Right ventricle myocardium inferior (tissue), 1 donor: ENCODE measurements at places on chromosomes 3 and 15. TPM values are rescaled to one million over a fixed set of nuclear protein-coding genes. Genes with fewer than 3 reads are reported as not detected.

- no peak for DNase-seq
These were observed 28.3 kb downstream of the CCDC32 start for GRCh38 chr15:40536501-40536900.

DNA sequence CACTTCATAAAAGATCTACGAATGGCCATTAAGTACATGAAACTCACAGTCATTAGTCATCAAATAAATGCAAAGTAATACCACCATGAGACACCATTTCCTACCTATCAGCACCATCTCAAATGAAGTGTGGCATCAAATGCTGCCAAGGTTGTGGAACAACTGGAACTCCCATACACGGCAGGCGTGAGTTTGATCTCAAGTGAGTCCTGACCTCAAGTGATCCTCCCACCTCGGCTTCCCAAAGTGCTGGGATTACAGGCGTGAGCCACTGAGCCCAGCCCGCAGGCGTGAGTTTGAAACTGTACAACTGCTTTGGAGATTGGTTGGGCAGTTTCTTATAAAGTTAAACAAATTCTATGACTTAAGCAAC lies 28.8 kb upstream of the HDAC11 start:
- DNase-seq, result no peak

DNA sequence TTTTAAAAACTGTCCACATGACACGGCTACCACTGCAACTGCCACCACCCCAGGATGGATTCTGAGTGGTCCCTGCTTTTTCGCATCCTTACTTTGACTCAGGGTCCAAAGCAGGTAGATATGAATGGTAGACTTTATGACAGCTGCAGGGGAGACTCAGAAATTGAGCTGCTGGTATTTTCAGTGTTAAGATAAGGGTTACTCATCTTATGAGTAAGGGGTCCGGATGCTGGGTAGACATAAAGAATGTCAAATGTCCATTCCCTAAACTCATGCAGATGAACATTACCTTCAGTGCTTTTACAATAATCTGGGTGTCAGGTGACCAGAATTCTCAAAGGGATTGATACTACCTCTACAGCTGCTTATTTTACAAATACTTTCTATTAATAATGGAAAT lies 25.9 kb upstream of the BBX start:
- DNase-seq, result no peak

DNA sequence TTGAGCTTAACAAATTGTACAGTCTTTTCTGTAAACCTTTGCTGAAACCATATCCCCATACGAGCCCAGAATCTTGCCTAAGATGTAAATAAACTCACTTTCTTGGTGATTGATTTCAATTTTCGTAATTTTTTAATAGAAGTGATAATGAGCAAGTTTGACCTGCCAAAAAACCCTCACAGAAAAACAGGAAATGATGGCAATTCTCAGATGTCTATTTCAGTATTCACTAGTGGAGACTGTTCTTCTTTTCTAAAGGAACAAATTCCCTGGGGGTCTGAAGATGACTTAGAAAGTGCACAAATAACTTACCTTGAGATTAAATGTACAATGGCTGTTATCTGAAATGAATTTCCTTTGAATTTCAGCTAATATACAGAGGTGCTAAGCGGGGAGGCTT lies 116.5 kb upstream of the CMC1 start:
- no peak for DNase-seq

DNA sequence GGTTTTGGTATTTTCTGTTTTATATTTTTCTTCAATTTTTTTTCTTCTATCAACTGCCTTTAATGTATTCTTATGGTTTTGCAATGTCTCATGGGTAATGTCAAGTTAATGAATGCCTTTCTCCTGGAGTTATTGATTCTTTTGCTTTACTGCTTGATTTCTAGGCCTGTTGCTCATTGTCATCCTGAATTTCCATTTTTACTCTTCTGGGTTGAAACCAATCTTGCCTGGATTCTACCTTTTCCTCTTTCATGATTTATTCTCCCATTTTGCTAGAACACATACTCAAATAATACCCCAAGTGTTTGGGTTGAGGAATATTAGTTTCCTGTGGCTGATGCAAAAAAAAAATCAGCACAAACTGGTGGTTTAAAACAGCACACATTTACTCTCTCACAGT lies 315.2 kb upstream of the PDZRN3 start:
- no peak for DNase-seq

DNA sequence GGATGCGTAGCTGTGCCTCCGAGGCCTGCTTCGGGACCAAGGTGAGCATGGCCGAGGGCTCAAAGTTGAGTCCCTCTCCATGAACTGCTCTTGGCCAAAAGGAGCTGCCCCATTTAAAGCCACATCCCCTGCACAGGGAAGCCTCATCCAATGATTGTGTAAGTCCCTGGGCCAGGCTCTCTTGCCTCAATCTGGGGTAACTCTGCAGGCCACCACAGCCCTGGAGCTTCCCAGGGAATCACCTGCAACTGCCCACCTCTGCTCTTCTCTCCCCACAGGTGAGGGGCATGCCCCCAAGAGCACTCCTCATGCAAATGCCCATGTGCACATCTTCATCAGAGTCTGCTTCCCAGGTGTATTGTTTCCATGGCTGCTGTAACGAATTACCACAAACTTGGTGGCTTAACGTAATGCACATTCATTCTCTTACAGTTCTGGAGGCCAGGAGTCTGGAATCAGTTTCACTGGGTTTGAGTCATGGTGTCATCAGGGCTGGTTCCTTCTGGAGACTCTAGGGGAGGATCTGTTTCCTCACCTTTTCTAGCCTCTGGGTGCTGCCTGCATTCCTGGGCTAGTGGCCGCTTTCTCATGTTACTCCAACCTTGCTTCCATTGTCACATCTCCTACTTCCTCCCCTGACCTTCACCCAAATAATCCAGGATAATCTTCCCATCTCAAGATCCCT lies 25.0 kb upstream of the LOXL1 start:
- no peak for DNase-seq

DNA sequence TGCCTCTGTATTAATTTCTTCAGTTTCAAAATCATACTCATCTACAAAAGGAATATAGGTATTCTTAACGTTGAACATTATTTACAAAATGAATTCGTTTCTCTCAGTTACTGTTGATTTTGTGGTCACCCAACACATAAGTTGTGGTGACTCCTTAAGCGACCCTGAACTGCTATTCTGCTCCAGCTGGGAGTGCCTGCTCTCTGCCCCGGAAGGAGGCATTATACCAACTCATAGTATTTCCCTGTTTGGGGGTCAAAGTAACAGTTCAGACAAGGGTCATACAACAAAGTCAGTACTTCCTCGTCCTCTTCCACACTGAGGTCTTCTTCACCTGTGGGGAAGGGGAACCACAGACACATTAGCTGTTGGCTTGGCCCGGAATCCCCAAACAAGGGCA lies 75.7 kb upstream of the FAM3D start:
- no peak for DNase-seq

DNA sequence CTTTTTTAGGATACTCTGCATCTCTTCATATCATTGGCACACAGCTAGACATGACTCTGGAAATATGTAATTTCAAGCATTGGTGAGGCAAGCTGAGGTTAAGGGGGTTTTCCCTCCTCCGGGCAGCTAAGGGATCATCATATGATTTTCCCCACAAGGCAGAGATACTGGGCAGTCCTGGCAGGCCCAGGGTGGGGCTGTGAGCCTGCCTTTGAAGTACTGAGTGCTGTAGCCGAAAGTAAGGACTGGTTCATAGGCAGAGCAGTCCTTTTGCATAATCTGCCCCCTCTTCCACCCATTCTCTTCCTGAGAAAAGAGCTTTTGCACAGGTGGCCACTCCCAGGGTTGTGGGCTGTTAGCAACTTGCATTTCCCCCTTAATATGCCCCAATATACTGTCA lies 168.8 kb upstream of the MANF start:
- DNase-seq, result no peak

DNA sequence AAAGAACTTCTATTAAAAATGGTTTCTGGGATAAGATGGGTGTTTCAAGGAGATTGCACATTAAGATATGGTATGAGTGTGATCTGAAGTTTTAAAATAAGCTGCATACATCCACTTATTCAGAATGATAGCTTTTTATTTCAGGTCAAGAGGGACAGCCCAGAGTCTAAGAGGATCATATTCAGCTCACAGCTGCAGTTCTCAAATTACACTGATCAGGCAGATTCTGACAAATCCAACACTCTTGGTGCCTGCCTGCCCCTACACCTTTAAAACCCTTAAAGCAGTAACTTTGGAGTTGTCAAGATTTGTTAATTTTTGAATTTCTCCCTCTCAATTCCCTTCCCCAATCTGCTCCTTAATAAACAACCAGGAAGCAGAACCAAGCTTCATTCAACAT lies 9.1 kb upstream of the TMEM87A start:
- DNase-seq, result no peak

GRCh38 chr3:149391960-149392359 lies 14.5 kb upstream of the TM4SF1 start:
- no peak for DNase-seq

DNA sequence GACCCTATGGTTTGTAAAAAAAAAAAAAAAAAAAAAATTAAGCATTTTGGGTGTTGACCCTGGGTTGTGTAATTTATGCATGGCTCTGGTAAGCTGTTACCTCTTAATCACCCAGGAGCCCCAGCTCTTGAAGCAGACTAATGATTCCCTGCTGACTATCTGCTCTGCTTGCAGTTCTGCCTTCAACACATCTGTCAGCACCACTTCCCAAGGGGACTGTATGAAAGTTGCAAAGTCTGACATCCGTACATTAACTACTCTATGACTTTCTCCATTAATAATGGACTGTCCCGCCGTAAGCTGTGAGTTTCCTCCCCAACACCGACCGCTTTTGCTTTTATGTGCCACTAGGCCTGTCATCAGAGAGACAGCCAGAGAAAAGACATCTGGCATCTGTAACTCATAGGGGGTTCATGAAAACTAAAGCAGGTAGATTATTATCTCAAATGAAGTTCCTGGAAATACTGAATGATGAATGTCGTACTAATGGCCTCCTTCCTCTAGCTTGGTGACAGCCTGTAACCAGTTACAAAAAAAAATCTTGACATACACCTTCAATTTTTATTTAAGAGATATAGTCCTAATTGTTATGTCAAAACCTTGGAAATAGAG lies 271.5 kb downstream of the IL5RA start:
- DNase-seq, result no peak

GRCh38 chr15:85704720-85705429 lies 89.8 kb downstream of the KLHL25 start:
- DNase-seq, result no peak

DNA sequence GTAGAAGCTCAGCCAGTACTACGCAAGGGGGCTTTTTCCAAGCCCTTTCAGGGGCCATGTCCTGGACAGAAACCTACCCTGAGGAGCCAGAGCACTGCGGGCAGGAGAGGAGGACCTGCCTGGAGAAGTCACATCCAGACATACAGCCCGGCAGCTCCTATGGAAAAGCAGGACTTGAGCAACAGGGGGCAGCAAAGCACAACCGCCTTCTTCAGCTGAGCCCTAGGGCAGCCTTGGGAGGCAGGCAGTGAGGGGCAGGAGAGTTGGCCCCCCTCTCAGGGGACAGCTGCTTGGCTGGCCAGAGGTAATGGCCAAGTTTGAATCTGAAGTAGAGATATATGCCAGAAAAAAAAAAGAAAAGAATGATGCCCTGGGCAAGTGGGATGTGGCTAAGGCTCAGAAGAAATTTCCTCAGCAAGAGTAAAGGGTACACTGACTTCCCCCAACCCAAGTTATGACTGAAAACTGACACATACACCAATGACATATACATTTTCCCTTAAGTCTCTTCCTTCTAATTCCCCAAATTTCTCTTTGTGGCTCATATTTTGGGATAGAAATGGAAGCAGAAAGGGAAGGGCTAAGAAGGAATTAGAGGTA lies 56.9 kb downstream of the CYP19A1 start:
- no peak for DNase-seq

- DNase-seq, result no peak
These were observed 27.9 kb upstream of the PRTG start for GRCh38 chr15:55770806-55771205.

DNA sequence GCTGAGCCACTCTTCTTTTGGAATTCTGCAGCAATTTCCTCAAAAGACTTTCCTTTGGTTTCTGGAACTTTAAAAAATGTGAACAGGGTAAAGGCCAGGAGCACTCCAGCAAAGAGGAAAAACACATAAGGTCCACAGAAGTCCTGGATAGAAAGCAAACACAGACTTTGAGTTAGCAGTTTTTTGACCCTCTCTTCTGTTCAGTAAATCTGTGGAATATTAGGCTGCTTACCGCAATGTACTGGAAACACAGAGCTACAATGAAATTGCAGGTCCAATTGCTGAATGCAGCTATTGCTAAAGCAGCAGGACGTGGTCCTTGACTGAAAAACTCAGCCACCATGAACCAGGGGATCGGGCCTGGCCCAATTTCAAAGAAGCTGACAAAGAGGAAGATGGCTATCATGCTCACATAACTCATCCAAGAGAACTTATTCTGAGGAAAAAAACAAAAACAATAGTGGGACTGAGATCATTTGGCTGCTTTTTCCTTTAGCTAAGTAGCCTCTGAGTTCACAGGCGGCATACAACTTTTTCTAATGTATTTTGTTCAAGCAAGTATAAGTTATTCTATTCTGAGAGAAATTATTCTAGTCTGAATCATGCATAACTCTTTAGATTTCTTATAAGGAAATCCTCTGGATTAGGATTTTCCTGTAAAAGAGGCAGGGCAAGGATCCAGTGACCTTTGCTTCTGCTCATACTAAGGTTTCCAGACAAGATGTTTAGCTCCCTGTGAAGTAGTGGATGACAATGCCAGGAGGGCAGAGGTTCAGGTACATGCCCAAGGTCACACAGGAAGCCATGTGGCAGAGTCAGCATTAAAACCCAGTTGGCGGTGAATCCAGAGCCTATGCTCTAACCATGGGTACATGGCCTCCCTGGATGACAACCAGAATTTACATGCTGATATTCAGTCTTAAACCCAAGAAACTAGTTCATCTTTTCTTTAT lies 28.3 kb downstream of the SLC2A2 start:
- no peak for DNase-seq

- no peak for DNase-seq
These were observed 62.6 kb downstream of the STARD5 start for GRCh38 chr15:81261172-81261811.

- no peak for DNase-seq
These were observed 19.9 kb downstream of the CLDN1 start for GRCh38 chr3:190302212-190302867.

GRCh38 chr15:59587085-59587826 lies 24.3 kb upstream of the GCNT3 start:
- DNase-seq, result no peak

PCYT1A gene
- total RNA-seq, result 103 TPM

FOXB1 gene
- total RNA-seq, result not detected

MAP1A gene
- total RNA-seq, result 21.4 TPM

GRK7 gene
- total RNA-seq, result not detected

TTLL13 gene
- total RNA-seq, result not detected

CDHR4 gene
- not detected for total RNA-seq

ATP10A gene
- 1.7 TPM for total RNA-seq

ITIH1 gene
- total RNA-seq, result not detected

ANKRD63 gene
- 0.92 TPM for total RNA-seq

NR2E3 gene
- not detected for total RNA-seq

FNDC3B gene
- 57.8 TPM for total RNA-seq

ATP2B2 gene
- total RNA-seq, result 0.14 TPM
